ENCODE measurements at places on chromosomes 4 and X.
A peak's percentile ranks its signal among the peaks of the same experiment; 100 is the strongest.

GRCh38 chr4:83074086-83074704, 39.2 kb downstream of the COPS4 start:
- DNase-seq = peak; percentile 20

- no peak for DNase-seq
Measured at GRCh38 chr4:107737450-107737849, 17.4 kb upstream of the PAPSS1 start.

DNA sequence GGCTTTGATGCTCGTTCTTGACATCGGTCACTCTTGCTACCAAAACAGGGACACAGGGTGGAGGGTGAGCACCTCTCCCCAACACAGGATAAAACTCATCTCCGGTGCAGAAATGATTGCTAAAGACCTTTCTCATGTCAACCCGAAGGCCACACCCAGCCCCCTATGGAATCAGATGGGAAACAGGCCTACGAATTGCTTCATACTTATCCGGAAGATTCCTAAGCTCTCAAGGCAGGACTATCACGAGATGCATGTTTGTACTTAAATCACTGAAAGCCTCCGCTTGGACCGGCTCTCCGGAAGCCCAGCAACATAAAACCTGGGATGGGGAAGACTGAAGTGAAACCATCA, 74.9 kb downstream of the MTMR1 start:
- no peak for DNase-seq

DNA sequence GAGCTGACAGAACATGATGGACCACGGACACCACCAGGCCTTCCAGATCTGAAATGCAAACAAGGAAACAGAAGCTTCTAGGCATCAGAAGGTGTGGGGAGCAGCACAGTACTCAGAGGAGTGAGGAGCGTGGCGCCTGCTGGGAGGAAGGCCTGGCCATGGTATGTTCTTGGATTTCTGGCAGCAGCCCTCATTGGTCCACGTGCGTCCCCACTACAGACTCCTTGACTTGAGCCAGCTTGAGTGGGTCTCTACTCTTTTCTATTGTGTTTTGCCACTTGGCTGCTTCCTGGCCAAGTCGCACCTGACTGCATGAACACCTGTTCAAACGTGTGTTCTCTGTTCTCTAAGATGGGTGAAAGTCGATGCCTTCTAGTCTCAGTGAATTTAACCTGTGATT, 18.0 kb downstream of the ZNF275 start:
- DNase-seq = no peak

Measured in stimulated activated naive CD4-positive, alpha-beta T cell treated with Interleukin-2 at 50 U/mL for 16 hours (primary cell).